ENCODE measurements at places on chromosomes 5 and 9.

DNA sequence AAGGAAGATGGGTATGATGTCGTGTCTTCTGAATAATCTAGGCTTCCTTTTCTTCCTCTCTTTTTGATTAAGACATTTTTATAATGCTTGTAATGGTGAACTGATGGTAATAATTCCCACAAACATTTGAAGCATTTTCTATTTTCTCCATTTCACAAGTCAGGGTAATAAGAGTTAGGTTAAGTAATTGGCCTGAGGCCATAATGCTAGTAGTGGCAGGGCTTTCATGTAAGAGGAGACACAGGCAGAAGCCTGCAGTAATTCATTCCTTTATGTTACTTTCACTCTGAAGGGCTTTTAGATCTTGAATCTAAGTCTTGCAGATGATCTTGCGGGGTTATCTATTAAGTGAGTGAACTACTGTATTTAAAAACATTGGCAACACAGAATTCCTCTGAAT is 374.9 kb downstream of the MAT2B start:
- DNase-seq, result no peak

GRCh38 chr9:108133680-108134079 is 644.1 kb upstream of the KLF4 start:
- DNase-seq, result no peak

- no peak for DNase-seq
These were observed 27.3 kb downstream of the NLN start for GRCh38 chr5:65749221-65749844.

- DNase-seq, result no peak
These were observed 154.1 kb downstream of the SNX18 start for GRCh38 chr5:54671681-54672080.

DNA sequence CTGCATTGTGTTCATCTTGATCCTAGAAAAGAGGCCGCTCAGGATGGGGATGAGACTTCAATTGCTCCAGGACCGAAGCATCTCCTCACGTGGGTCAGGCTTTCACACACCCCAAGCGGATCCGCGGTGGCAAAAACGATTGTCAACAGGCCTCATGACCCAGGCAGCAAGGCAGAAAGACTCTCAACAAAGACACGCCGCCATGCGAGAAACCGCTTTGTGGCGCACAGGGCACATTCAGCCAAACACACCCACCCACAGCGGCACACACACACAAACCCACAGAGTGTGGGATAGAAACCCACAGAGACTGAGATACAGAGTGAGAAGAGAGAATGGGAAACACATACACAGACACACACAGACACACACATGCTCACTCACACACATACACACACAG is 483.4 kb downstream of the SPATA31A7 start:
- no peak for DNase-seq

GRCh38 chr9:8494571-8494970 is 695.0 kb upstream of the DMAC1 start:
- DNase-seq, result no peak

DNA sequence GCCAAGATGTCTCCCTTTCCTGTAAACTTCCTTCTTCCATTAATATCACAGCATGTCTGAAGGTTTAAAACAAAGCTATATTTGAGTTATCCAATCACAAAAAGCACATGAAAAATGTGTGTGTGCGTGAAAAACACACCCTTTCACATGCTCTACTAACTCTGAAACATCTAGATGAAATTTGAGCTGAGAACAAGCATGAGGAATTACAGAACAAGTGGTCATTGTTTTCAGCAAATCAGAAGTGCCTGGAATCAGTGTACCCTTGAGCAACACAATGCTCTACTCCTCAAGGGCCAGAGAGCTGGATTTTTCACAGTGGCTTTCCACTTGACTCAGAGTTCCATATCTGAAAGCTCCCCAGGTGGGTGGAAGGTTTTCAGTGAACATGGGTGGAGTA is 255.9 kb downstream of the PSAT1 start:
- no peak for DNase-seq

DNA sequence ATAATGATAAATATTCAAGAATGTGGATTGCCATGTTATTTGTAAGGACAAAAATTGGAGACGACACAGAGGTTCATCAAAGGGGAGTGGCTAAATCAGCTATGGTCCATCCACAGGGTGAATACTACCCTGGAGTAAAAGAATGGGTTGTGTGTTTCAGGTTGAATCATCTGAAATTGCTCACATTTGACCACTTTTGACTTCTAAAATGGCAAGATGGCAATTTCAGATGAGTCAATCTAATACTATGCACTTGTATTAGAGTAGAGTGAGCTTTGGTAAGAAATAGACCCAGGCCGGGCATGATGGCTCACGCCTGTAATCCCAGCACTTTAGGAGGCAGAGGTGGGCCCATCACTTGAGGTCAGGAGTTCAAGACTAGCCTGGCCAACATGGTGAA is 131.8 kb downstream of the GAPVD1 start:
- DNase-seq, result peak; percentile 54
